CD4-positive, CD25-positive, alpha-beta regulatory T cell (primary cell): ENCODE measurements at places on chromosomes 4 and X. TPM values are rescaled to one million over a fixed set of nuclear protein-coding genes. Genes with fewer than 3 reads are reported as not detected.

DNA sequence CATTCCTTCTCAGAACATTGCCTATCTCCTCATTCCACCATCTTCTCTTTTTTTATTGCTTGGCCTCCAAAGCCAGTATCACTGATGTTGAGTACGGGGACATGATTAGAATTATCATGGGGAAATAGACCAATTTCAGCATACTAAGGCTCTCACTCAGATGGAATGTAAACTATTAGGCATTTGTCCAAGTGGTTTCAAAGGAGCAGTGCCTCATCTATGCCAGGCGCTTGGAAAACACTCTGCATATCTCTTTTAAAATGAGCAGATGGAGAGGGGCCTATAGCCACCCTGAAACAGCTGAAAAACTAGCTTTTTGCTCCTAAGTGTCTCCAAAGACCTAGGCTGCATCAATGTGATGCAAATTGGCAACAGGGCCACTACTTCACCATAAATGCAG is 150.8 kb upstream of the DIPK2B start:
- no peaks in the 10 kb centered on the region for H3K4me1 ChIP-seq
- H3K27ac ChIP-seq = no peak overlapping the region
- H3K4me3 ChIP-seq = no peak overlapping the region
- no peaks in the 10 kb centered on the region for H3K36me3 ChIP-seq
- H3K27me3 ChIP-seq = no peaks in the 10 kb centered on the region
- DNase-seq = no peak

GRCh38 chr4:10856271-10856782 is 171.8 kb upstream of the CLNK start:
- no peak overlapping the region for H3K27ac ChIP-seq
- H3K36me3 ChIP-seq = no peaks in the 10 kb centered on the region
- no peaks in the 10 kb centered on the region for H3K4me1 ChIP-seq
- H3K27me3 ChIP-seq = no peaks in the 10 kb centered on the region

DNA sequence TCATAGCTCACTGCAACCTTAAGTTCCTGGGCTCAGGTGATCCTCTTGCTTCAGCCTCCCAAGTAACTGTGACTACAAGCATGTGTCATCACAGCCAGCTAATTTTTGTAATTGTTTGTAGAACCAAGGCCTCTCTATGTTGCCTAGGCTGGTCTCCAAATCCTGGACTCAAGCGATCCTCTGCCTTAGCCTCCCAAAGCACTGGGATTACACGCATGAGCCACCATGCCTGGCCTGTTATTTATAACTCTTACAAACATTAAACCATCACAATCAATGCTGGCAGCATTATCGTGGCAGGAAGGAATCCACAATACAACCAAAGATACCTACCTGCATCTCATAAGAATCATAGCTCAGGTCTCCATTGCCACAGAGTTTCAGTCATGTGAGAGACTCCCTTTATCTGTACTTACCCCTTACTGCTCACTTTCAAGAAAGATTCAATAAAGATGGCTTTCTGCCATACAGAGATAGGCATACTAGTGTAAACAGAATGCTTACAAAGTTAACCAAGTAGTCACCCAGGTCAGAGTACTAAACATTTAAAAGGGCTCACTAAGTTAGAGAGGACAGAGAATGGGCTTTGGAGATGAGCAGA is 48.5 kb downstream of the SMIM31 start:
- H3K27me3 ChIP-seq = no peaks in the 10 kb centered on the region
- H3K4me3 ChIP-seq = no peak overlapping the region
- H3K4me1 ChIP-seq = no peaks in the 10 kb centered on the region
- H3K27ac ChIP-seq = no peak overlapping the region
- no peak for DNase-seq

- H3K36me3 ChIP-seq = no peaks in the 10 kb centered on the region
- no peak overlapping the region for H3K4me3 ChIP-seq
- H3K27ac ChIP-seq = no peak overlapping the region
- H3K4me1 ChIP-seq = no peaks in the 10 kb centered on the region
Measured at GRCh38 chr4:53185869-53186585, 179.8 kb downstream of the SCFD2 start.

ABCB7 gene
- polyA plus RNA-seq = 17.5 TPM

REST gene
- polyA plus RNA-seq = 141 TPM

DNA sequence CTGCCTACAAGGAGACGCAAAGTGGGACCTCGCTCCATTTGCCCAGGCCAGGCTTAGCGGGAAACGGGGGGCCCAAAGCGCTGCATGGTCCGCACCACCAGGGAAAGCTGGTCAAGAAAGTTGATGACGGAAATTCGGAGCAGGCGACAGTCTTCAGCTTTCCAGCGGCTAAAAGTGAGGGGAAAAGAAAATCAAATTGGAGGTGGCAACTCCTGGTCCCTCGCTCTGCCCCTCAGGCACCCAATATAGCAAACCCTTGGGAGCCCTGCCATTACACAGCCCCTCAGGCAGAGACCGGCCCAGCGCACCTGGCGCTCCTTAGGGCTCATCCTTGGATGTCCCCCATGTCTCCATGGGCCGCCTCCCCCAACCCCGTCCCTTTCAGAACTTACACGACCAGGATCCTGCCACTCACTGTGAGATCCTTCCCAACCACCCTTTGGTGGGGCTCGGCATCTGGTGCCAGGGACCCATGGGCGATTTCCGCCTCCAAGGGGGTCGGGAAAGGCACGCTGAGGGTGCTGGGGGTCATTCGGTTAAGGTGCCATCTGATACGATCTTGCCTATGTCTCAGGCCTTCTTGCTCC is 1.1 kb downstream of the LAGE3 start:
- H3K27me3 ChIP-seq = no peaks in the 10 kb centered on the region
- no peaks in the 10 kb centered on the region for H3K36me3 ChIP-seq
- DNase-seq = no peak
- peak overlapping the region; percentile 35 for H3K4me3 ChIP-seq

- H3K27me3 ChIP-seq = no peaks in the 10 kb centered on the region
- no peaks in the 10 kb centered on the region for H3K4me1 ChIP-seq
- DNase-seq = no peak
- no peak overlapping the region for H3K4me3 ChIP-seq
- no peak overlapping the region for H3K27ac ChIP-seq
- no peaks in the 10 kb centered on the region for H3K36me3 ChIP-seq
Measured at GRCh38 chr4:143360838-143361625, 24.4 kb downstream of the GAB1 start.

GRCh38 chr4:159400558-159401225 is 297.8 kb downstream of the RAPGEF2 start:
- no peaks in the 10 kb centered on the region for H3K4me1 ChIP-seq
- no peak overlapping the region for H3K4me3 ChIP-seq
- H3K27ac ChIP-seq = no peak overlapping the region
- no peaks in the 10 kb centered on the region for H3K27me3 ChIP-seq
- H3K36me3 ChIP-seq = no peaks in the 10 kb centered on the region
- no peak for DNase-seq

H2AZ1 gene
- 637 TPM for polyA plus RNA-seq

DNA sequence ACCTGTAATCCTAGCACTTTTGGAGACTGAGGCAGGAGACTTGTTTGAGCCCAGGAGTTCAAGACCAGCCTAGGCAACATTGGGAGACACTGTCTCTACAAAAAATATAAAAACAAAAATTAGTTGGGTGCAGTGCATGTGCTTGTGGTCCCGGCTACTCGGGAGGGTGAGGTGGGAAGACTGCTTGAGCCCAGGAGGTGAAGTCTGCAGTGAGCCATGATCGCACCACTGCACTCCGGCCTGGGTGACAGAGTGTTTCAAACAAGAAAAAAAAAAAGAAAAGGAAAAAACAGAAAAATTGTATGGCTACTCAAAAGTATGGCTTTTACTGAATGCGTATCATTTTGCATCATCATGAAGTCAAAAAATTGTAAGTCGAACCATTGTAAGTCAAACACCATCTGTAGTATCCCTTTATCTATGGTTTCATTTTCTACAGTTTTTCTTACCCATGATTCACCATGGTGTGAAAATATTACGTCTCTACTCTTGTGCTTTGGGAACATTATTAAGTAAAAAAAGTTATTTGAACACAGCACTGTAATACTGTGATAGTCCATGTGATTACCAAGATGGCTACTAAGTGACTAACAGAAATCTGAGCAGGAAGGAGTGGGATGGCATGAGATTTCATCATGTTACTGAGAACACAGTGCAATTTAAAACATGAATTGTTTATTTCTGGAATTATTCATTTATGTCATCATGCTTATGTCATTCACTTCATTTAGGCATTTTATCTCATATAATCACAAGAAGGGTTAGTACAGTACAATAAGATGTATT is 26.5 kb upstream of the MANBA start:
- H3K27me3 ChIP-seq = no peaks in the 10 kb centered on the region
- no peak overlapping the region for H3K27ac ChIP-seq
- H3K4me3 ChIP-seq = no peak overlapping the region
- no peak for DNase-seq

GRCh38 chr4:95165926-95166524 is 382.7 kb downstream of the UNC5C start:
- no peaks in the 10 kb centered on the region for H3K27me3 ChIP-seq
- H3K4me1 ChIP-seq = no peaks in the 10 kb centered on the region
- peak; percentile 60 for DNase-seq
- no peak overlapping the region for H3K27ac ChIP-seq

DNA sequence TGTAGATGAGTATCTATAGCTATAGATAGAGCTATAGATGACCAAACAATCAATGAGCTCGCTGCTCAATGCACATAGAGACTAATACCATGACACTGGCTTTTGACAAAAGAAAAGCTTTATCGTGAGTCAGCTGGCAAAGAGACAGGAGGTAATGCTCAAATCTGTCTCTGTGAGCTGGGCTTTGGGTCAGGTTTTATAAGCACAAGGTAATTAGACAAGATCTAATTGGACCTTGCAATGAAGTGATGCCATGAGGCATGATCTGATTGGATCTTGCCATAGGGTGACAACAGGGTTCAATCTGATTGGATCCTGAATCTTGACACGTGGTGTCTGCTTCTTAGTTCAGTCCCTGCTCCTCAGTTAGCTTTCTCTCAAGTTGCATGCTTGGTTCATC is 180.7 kb upstream of the MXRA5 start:
- H3K4me3 ChIP-seq = no peak overlapping the region
- no peaks in the 10 kb centered on the region for H3K4me1 ChIP-seq
- no peaks in the 10 kb centered on the region for H3K36me3 ChIP-seq

- no peaks in the 10 kb centered on the region for H3K36me3 ChIP-seq
- no peak for DNase-seq
- no peak overlapping the region for H3K4me3 ChIP-seq
- H3K4me1 ChIP-seq = no peaks in the 10 kb centered on the region
- H3K27ac ChIP-seq = no peak overlapping the region
Measured at GRCh38 chrX:17842769-17843525, 18.2 kb downstream of the RAI2 start.

DUX4 gene
- polyA plus RNA-seq = not detected

DNA sequence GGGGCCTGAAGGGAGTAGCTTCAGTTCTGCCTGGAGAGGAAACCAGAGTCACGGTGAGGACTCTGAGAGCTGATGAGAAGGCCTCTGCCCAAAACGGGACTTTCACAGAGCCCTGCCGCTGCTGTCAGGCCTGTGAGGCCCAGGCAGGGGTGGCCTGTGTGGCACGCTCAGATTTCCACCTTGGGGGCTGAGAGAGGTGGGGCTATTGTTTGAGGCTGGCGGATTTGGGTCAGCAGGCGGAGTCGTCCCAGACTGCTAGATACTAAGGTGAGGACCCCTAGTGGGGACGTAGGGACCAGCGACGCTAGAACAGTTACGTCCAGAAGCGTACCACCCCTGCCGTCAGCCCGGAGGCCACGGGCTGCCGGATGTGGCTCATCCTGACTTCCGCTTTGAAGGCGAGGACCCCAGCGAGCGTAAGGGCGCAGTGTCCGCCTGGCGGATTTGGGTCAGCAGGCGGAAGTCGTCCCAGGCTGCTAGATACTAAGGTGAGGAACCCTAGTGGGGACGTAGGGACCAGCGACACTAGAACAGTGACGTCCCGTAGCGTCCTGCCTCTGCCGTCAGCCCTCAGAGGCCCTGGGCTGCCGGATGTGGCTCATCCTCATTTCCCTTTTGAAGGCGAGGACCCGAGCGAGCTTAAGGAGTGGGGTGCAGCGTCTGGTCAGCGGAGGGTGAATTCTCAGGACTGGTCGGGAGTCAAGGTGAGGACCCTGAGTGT is at the start of gene MAGEB1:
Gene MAGEB1 (plus strand): TSS at position 378 of the 721 bp plus-strand sequence. CDS start 3,348 bp downstream, outside the sequence.
- no peaks in the 10 kb centered on the region for H3K36me3 ChIP-seq
- no peak within 1 kb of the TSS for H3K27ac ChIP-seq
- no peaks in the 10 kb centered on the region for H3K27me3 ChIP-seq
- no peak within 1 kb of the TSS for H3K4me3 ChIP-seq

DNA sequence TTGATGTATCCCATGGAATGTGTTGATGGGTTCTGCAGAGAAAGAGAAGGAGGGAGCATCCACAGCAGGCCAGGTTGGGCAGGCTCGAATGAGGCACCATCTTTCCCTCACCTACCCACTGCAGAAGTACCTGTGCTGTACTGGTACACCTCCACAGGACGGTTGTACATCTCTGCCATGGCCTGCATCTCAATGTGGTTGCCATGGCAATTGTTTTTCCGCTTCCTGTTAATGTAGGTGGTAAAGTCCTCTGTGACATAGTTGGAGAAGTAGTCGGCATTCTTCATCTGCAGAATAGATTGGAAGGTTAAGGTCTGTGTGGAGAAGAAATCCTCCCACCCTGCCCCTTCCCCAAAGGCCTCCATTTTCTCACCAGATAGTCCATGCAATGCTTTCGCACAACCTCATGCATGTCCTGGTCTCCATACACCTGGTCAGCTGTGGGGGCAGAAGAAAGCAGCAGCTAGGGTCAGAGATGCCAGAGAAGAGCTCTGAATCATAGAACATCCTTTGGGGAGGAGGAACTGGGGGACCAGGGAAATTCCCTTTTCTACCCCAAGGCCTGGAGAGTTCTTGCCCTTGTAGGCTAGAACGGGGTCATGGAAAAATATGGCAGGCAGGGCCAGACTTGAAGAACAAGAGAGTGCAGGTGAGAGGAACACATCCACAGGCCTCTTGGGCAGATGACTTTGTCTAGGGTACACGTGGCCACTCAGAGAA is 15.9 kb upstream of the PIM2 start:
- H3K36me3 ChIP-seq = peaks cover 16% of the 10 kb centered on the region
- peak overlapping the region; percentile 99 for H3K27ac ChIP-seq
- peak overlapping the region; percentile 40 for H3K4me3 ChIP-seq
- peak; percentile 46 for DNase-seq
- no peaks in the 10 kb centered on the region for H3K27me3 ChIP-seq

UGDH gene
- 23.1 TPM for polyA plus RNA-seq

DNA sequence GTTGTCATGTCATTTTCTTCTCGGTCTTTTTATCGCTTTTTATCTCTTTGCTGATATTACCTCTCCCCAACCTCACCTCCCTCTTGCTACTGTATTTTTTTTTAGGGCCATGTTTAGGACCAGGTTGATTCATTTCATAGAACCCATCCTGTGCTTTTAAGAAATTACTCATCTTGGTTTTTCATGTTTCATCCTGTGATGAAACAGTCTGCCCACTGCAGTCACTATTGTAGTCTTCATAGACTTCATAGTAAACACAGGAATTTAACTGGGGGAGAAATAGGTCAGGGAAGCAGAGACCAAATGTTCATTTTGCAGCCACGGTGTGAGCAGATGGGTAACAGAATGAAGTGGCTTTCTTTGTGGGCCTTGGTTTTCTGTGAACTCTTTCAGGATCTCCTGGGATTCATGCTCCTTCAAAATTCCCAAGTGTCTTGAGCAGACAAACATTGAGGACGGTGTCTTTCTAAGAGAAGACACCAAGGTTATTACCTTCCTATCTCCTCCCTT is 161.8 kb downstream of the NAA11 start:
- H3K36me3 ChIP-seq = no peaks in the 10 kb centered on the region
- no peaks in the 10 kb centered on the region for H3K4me1 ChIP-seq
- no peak for DNase-seq
